ENCODE measurements at places on chromosomes 5 and 9.

DNA sequence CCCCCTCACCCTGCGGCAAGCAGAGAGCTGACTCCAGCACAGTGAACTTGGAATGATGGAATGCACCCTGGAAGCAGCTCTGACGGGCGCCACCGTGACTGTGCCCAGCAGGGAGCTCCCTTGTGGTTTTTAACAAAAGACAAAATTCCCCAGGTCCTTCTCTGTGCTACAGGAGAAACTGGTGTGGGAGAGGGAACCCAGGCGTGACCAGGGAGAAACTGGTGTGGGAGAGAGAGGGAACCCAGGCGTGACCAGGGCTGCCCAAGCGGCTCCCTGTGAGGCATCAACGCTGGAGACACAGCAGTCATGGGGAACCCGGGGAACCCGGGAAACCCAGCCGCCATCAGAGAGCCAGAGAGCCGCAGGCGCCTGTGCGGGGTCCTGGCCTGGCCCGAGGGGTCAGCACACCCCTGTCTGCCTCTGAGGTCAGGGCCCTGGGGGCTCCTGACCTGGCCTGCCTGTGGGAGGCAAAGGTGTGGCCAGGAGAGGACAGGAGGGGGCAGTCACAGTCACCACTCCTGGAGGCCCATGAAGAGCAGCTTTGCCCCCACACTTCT lies 3.1 kb upstream of the AHRR start:
- DNase-seq = no peak

- no peak for DNase-seq
These were observed 82.2 kb upstream of the HSPA9 start for GRCh38 chr5:138657360-138657759.

DNA sequence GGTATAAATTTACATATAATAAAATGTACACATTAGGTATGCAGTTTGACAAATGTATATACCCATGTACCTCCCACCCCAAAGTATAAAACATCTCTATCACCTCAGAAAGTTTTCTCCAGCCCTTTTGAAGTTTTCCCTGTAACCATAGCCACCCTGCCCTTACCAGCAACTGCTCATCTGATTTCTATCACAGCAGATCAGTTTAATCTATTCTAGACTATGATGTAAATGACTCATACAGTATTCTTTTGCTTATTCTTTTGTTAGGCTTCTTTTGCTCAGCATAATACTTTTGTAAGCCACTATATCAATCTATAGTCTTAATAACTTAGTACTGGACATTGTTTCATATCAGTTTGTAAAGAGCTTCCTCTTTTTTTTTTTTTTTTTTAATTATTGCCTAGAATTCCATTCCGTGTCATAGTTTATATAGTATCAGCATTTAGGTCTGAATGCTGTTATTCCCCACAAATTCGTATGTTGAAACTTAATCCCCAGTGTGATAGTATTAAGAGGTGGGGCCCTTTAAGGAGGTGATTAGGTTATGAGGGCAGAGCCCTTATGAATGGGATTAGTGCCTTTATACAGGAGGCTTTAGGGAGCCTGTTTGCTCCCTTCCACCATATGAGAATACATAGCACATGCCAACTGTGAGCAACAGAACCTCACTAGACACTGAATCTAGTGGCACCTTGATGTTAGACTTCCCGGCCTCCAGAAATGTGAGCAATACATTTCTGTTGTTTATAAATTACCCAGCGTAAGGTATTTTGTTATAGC lies 20.3 kb downstream of the MELK start:
- no peak for DNase-seq

GRCh38 chr5:151900891-151901290 lies 23.8 kb downstream of the GLRA1 start:
- DNase-seq = no peak

GRCh38 chr9:23702311-23702922 lies 123.6 kb downstream of the ELAVL2 start:
- DNase-seq = no peak

- DNase-seq = no peak
These were observed 347.1 kb downstream of the ARHGEF28 start for GRCh38 chr5:73973135-73973534.

GRCh38 chr5:128036950-128037349 lies 46.6 kb upstream of the SLC12A2 start:
- no peak for DNase-seq

DNA sequence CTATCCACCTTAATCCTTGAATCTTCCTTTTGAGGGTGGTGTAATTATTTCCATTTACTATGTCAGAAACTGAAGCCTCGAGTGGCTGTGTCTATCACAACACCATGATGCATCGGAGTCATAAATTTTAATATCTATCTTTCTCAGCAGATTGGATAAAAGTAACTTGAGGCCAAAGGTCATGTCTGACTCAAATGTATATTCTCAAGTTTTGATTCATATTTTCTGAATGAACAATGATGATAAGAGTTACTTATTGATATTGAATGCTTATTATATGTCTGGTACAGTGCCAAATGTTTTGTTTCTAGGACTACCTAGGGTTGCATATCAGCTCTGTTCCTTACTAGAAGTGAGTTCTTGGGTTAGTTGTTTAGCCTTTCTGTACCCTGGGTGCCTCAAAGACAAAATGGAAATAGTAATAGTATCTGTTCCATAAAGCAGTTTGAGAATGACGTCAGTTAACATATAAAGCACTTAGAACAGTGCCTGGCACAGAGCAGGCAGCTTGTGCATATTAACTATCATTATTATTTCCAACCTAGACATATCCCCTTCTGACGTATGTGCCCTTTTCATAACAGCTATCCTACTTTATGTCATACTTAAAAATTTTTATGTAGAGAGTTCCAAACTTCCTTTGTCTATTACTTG lies 42.6 kb downstream of the PRDM6 start:
- DNase-seq = no peak

DNA sequence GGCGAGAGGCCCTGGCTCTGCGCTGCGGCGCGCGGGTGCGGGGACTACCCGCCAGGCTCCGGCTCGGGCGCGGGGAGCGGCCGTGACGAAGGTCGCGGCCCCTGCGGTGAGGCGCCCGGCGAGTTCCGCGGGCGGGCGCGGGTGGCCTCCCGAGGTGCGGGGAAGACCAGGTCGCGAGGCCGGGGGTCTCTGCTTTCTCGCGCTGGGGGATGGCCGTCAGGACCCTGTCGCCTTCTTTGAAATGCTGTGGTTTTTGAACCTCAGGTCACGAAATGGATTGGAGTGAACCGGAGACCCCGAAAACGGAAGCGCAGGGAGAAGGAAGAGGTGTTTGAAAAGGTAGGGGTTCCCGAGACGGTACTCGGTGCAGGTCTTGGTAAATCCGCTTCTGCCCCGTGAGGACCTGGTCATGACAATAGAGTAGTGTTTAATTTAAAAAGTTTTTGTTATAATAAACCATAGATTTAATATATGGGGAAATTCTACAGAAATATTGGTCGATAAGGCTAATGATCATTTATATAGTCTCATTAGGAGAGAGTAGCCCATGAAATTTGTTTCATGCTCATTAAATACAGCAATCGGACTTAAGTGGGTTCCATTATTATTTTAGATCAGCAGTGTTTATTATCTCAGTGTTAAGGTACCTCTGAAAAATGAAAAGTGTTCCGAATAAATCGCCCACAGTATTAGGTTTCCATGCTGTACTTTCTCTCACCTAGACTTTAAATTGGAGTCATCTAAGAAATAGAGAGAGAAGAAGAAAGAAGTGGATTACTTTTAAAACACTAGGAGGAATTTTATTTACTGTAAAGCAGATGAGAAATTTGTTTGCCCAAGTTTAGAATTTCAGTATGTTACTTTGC lies 279.0 kb downstream of the AOPEP start:
- DNase-seq = no peak

DNA sequence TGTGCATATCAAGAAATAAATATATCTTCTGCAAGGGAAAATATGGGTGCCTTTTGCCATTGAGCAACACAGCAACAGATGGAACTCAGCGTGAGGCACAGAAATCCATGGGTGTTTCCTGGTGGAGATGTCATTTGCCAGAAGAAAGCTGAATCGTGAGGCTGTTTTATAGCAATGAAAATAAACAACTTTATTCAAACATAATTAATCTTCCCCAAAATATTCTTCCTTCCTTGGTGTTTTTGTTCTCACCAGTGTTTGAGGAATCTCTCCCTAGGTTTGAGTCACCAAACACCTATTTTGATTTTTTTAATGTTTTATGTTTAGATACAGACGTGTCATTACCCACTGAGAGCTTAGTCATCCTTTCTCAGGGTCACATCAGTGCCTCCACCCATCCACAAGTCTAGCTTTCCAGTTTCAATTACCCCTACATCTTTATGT lies 65.8 kb upstream of the PAPPA start:
- no peak for DNase-seq

DNA sequence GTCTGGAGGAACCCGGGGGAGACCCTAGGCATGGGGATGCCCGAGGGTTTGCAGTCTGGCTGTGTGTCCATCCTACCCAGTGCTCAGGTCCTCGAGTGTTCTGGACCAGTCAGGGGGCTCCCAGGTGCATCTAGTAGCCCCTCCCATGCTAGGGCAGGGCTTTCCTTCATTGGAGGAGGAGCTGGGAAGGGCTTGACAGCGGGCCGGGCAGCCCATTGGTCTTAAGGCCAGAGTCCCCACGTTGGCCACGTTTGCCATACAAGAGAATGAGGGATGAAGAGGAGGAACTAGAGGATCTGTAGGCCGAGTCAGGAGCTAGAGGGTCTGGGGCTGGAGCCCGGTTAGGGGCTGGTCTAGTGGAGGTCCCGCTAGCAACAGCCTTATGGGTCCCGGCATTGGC lies 37.3 kb upstream of the CTSV start:
- DNase-seq = no peak

DNA sequence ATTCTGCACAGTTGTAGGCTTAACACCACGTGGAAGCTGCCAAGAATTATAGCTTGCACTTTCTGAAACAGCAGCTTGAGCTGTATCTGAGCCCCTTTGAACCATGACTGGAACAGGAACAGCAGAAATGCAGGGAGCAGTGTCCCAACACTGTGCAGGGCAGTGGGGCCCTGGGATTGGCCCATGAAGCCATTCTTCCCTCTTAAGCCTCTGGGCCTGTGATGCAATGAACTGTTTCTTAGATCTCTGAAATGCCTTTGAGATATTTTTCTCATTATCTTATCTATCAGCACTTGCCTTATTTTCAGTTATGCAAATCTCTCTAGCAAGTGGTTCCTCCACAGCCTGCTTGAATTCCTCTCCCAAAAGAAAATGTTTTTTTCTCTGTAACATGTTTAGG lies 87.0 kb upstream of the MTAP start:
- no peak for DNase-seq

DNA sequence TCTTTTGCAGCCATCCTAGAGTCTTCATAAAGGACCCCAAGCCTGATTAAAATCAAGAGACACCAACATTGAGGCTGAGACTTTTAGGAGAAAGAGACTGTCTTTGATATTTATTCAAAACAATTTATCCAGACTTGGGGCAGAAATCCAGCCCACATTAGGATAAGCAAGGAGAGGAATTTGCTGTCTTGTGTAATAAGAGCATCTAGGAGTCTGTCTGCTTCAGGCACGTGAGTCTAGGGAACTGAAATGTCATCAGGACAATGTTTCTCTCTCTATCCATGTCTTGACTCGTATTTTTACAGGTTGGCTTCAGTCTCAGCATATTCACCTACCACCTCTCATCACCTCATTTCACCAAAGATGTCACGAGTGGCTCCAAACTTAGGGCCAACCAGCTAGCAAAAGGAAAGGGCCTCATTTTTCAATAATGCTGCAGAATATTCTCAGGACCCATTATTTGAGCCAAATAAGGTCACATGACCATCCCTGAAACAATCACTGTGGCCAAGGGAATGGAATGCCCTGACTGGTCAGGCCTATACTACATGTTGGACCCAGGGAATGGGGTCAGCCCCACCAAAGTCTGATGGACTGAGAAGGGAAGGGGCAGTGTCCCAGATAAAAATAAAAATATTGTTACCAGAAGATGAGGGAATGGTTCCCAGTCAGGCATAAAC lies 70.3 kb upstream of the SAP30L start:
- no peak for DNase-seq

- DNase-seq = no peak
These were observed 192.9 kb downstream of the RAB3C start for GRCh38 chr5:58775701-58776262.

DNA sequence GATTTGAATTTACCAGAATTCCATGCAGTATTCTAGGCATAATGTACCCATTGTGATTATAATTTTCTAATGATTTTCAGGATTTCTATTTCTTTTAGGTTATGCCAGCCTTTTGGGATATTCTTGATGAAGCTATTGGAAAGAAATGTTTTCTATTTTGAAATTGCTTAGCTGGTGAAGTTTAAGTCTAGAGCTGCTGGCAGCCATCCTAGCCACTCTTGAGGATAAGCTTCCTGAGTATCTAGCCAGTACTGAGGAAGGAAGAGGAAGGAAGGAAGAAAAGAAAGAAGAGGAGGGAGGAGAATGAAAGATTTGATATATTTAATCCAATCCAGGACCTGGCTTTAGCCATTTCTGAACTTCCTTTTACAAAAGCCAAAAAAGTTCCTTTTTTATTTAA lies 142.1 kb upstream of the DAB2 start:
- DNase-seq = no peak

GRCh38 chr9:86652736-86653135 lies 294.6 kb downstream of the GAS1 start:
- no peak for DNase-seq

GRCh38 chr9:127561491-127562278 lies 50.4 kb upstream of the STXBP1 start:
- DNase-seq = no peak

DNA sequence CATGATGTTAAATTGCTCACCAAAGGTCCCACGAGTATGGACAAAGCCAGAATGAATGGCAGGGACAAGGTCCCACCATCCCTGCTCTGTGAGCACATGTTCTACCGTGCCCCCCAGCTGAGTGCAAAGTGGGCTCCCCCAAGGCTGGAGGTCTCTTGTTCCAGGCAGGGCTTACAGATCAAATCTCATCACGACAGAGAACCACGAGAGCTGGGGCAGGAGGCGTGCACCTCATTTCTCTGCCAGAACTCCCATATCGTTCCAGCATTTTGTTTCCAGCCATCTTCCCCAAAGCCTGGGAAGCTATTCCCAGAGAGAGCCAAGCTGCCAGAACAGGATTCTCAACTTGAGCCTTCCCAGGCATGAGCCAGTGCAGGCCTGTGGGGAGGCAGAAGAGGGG lies 108.5 kb downstream of the ZNF354C start:
- no peak for DNase-seq

- no peak for DNase-seq
These were observed 138.4 kb downstream of the ASTN2 start for GRCh38 chr9:117276444-117276843.

- DNase-seq = no peak
These were observed 532.2 kb upstream of the TUSC1 start for GRCh38 chr9:26210338-26210851.

GRCh38 chr5:29382780-29383179 lies 1810.7 kb upstream of the CDH6 start:
- no peak for DNase-seq

Measured in activated gamma-delta T cell treated with anti-CD3 and anti-CD28 coated beads, Interleukin-2, amount 50 U/mL, for 16 hours (primary cell).